HTR-8/SVneo (cell line): ENCODE measurements at places on chromosomes 12 and 14.

- peak; percentile 22 for DNase-seq
Observed at GRCh38 chr12:94973221-94973620, 30.3 kb downstream of the NDUFA12 start.

DNA sequence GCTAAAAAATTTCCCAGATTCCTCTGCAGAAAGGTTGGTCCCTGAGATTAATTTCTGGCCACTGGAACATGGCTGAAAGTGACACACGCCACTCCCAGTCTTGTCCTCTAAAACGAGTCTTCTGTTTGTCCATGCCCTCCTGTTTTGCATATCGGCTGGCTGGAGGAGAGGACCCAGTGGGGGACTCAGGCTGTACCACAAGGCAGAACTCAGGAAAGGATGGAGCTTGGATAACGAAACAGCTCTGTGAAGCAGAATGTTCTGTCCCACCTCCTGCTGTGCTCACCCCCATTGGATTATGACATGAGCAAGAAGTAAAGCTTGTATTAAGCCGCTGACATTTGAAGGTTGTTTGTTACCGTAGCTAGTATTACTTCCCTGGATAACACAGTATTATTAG lies 856.2 kb downstream of the BCL11B start:
- DNase-seq: no peak

DNA sequence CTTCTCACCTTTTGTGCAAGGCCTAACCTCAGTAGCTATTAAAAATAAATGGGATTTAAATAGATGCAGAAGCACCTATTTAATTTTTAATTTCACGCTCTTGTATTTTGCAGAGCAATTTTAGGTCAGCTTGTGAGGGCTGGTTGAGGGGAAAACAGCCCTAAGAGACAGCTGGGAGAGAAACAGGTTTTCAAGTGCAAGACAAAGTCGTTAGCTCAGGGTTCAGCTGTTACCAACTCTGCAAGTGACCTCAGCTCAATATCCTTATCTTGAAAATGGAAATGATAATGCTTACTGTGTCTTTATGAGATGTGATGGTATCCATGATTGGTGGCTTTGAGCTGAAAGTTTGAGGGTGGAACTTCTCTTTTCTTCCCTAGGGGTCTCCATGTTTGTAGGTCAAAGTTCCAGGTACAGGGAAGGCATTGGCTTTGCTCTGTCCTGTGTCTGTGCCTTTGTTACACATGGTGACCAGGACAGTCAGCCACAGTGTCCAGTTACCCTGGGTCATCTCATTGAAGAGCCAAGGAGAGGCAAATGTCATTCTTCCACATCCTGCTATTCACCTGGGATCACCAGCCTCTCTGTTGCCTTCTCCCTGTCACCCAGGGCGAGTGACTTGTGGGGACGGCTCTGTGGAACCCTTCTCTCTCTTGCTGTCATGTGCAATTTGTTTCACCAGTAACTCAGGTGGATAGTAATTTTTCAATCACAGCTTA lies 100.3 kb downstream of the SAMD4A start:
- no peak for DNase-seq

GRCh38 chr12:82950356-82950755 lies 263.6 kb downstream of the TMTC2 start:
- no peak for DNase-seq

DNA sequence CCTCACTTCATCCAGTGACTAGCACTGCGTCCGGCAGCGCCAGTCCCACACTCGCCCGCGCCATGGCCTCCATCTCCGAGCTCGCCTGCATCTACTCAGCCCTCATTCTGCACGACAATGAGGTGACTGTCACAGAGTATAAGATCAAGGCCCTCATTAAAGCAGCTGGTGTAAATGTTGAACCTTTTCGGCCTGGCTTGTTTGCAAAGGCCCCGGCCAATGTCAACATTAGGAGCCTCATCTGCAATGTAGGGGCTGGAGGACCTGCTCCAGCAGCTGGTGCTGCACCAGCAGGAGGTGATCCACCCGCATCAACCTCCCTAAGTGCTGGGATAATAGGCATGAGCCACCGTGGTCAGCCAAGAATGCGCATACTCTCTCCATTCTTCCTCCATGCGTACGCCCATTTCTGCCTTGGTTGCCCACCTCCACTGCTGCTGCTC lies 59.9 kb downstream of the IRF2BPL start:
- DNase-seq: no peak

GRCh38 chr12:104802208-104802607 lies 155.9 kb downstream of the SLC41A2 start:
- DNase-seq: no peak
